ENCODE measurements at places on chromosomes 5 and 9. TPM values are rescaled to one million over a fixed set of nuclear protein-coding genes. Genes with fewer than 3 reads are reported as not detected.
A peak's percentile ranks its signal among the peaks of the same experiment; 100 is the strongest.

The CCIN gene
- total RNA-seq = not detected

The DRD1 gene
- not detected for total RNA-seq

GRCh38 chr5:139394123-139394653 is 716 bp downstream of the PROB1 start:
- peak; percentile 54 for DNase-seq

- DNase-seq = no peak
Measured at GRCh38 chr9:96501633-96502538, 51.9 kb downstream of the HABP4 start.

DNA sequence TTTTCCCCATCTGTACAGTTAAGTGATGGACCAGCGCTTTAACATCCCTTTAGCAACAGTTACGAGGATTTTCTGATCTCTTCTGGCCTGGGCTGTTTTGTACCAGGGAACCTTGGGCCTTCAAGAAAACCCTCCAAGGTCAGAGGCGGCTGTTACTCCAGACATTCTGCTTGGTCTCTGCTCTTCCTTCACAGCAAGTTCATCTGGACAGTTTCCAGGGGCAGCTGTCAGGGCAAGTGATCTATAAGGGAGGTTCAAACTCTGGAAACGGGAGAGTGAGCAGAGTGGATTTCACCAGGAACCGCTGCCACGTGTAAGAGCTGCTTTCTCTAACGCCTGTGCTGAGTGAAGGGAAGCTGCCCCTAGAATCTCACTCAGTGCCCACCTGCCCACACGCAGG is 36.7 kb downstream of the ZNF618 start:
- DNase-seq = peak; percentile 39

- no peak for DNase-seq
Measured at GRCh38 chr5:142015781-142016533, 3.1 kb upstream of the GNPDA1 start.

DNA sequence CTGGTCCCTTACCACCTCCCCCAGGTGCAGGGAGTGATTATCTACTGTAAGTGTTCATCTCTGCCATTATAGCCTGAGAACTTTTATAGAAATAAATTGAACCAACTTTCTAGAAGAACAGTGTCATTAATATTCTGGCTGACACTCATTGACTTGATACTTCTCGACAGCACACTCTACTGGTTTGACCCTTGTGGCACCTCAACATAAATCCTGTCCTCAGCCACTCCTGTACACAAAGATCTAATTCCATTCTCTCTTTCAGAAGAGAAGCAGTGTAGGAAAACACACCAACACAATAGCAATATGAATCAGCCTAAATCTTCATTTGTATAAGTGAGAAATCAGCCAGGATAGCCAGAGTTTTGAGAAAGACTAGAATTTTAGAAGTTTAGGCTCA is 417.7 kb downstream of the TAF11L14 start:
- DNase-seq = no peak

GRCh38 chr9:71819115-71819739 is 50.9 kb upstream of the CEMIP2 start:
- peak; percentile 33 for DNase-seq

DNA sequence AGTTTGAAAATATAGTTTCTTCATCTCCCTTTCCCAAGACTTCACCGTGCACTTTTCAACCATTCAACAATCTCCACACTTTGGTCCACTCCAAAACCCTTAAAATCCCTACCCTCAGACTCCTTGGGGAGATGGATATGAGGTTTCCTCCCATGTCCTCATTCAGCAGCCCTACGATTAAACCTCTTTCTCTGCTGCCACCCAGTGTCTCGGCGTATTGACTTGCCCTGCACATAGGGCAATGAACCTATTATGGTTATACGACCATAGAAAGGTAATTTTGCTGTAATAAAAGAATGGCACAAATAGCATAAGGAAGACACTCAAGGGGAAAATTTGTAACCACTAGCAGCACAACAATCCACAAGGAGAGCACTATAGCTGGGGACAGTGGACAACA is 803.5 kb downstream of the TLE1 start:
- DNase-seq = peak; percentile 38

DNA sequence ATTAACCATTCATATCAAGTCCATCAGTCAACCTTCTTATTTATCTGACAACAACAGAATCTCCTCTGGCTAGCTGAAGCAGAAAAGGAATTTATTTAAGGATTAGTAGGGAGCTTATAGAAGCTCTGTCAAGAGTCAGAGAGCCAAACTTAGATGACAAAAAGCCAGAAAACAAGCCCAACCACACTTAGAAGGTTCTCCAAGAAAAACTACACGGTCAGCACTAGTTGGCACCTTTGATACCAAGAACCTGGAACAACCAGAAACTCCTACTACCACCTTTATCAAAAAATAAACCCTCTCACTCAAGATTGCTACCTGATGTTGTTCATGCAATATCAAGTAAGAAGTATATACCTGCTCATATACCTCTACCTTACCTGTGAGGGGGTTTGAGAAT is 36.9 kb downstream of the RANBP6 start:
- DNase-seq = no peak

DNA sequence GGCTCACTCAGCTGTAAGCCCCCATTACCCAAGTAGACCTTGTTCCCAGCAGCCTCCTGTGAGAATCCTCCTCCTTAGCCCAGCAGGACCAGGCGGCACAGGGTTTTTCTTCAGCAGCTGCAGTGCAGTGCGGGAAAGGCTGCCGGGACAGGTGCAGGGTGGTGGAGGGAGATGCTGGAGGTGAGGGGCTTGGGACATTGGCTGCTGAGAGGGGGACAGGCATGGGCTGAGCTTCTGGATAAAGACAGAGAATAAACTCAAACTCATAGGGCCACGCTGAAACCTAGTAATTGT is 174.7 kb downstream of the CACNA1B start:
- DNase-seq = no peak

DNA sequence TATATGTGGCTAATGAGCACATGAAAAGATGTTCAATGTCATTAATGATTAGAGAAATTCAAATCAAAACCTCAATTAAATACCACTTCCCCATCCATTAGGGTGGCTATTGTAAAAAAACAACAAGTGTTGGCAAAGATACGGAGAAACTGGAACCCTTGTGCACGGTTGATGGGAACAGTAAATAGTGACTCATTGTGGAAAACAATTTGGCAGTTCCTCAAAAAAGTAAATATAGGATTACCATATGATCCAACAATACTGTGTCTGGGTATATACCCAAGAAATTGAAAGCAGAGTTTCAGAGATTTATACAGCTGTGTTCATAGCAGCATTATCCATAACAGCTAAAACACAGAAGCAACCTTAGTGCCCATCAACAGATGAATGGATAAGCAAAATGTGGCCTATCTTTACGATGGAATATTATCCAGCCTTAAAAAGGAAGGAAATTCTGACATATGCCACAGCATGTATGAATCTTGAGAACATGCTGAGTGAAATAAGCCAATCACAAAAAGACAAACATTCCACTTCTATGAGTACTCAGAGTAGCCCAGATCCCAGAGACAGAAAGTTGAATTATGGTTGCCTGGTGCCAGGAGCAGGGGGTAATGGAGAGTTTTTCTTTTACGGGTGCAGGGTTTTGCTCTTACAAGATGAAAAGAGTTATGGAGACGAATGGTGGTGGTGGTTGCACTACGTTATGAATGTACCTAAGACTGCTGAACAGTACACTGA is 41.4 kb upstream of the LRRC14B start:
- DNase-seq = no peak

DNA sequence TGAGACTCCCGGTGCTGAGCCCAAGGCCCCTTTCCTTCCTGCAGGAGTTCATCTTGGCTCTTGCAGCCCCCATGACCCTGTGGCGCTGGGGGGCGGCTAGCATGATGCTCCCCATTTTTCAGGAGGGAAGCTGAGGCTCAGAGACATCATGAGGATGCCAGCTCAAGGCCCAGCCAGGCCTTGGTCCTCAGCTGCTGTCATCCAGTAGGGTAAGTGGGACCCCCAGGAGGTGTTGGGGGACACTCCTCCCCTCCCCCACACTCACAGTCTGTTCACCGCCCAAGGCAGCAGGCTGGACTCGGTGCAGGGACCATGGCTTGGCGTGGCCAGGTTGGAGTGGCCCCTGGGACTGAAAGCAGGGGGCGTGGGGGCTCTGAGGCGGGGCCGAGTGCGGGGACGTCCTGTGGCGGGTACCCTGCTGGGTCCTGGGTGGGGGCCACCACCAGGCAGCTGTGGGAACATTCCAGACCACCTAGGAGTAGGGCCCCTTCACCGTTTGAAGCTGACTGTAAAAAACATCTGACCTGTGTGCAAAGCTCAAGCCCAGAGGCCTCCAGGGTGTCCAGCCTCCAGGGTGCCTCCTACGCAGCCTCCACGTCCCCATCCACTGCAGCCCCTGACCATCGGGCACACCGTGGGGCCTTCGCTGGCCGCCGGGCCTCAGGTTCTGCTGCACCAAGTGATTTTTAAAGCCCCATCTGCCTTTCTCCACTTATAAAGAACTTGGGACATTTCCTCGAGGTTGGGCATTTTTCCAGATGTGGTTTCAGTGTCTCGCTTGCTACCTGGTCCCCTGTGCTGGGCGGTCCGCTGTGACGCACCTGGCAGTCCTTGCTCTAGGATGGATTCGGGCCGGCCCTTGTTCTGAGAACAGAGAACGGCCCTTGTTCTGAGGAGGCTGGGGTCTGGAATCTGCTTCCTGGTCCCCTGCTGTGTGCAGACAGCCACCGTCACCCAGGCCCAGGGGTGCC is 3.4 kb upstream of the NOTCH1 start:
- DNase-seq = no peak

DNA sequence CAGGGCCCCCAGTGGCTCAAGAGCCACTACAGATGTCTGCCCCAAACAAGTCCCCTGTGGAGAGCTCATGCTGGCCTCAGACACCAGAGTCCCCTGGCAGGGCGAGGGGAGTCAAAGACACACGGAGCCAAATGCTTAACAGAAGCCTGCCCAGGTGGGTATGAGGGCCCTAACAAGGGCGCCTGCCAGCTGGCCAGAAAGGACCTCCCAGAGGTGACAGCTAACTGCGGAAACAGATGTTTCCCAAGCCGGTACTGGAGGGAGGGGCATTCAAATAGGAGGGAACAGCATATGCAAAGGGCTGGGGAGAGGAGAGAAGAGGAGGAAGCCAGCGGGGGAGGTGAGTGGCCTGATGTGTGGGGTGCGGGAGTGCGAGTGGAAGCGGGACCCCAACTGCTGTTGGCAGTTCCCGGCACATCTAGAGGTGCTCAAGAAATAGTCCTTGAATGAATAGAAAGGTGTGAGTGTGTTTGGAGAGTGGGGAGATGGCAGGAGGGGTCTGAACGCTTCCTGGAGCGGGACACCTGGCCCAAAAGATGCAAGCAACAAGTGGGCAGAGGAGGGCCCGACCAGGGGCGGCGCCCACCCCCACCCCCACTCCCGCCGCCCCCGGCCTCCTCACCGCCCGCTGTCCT is 824 bp downstream of the MXD3 start:
- DNase-seq = no peak

- DNase-seq = no peak
Measured at GRCh38 chr9:68492806-68493205, 47.9 kb downstream of the TMEM252 start.

DNA sequence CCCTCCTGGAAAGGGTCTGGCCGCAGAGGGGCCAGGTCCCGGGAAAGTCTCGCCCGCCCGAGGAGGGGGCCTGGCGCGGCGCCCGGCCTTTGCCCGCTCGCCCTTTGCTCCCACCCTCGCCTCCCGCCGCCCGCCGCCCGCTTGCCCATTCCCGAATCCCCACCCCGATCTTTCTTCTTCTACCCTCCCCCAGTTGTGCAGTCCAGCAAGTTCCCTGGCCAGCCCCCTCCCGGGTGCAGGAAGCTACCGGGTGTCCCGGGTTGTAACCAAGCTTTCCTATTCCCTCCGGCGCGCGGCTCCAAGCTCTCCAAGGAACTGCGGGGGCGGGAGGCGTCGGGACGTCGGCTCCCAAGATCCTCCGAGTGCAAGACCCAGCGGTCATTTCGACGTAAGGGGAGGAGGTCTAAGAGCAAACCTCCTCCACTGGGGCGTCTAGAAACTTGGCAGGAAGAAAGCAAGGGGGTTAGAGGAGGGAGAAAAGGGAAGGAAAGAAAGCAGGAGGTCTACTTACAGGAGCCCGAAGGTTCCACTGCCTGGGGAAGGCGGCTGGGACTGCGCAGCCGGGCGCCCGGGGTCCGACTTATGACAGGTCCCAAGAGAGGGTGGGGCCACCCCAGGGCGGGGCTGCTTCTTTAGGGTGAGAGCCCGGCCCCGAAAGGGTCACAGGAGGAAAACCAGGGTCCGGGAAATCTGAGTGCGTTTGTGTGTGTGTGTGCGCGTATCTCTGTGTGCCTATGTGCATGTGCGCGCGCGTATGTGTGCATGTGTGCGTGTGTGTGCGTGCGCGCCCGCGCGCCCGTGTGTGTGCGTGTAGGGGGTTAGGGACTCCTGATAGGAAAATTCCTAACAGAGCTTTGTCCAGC is at the start of gene PTGR1:
TSS of gene PTGR1 (minus strand) at position 556 of the 863 bp plus-strand sequence. CDS start 2,225 bp downstream, outside the sequence.
- peak; percentile 85 for DNase-seq

DNA sequence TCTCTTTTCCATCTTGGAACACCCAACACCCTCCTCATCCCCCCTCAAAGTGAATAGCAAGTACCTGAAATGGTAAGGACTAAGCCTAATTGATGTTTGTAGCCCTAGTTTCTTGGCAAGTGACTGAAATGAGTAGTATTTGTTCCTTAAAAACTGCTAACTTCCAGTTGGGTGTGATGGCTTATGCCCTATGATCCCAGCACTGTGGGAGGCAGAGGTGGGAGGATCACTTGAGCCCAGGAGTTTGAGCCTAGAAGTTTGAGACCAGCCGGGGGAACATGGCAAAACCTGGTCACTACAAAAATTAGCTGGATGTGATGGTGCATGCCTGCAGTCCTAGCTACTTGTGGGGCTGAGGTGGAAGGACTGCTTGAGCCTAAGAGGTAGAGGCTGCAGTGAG is 44.1 kb downstream of the ZFR start:
- DNase-seq = no peak

- peak; percentile 55 for DNase-seq
Measured at GRCh38 chr9:129176701-129177442, 1.2 kb downstream of the IER5L start.

DNA sequence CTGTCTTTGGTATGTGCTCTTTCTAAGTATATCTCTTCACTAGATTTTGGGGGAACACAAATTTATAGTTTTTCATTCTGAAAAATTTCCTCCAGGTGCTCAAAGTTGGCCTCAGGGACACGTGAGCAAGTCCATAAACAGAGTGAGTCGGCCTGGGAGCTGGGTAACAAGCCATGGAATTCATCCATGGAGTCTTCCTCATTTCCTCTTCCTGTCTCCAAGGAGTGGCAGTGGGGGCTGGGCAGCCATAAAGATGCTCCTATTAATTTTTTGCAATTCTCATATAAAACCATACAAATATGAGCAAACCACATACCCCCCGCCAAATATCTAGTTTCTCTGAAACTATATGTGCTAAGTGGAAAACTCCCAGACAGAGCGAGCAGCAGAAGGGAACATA is 136.6 kb upstream of the OTULINL start:
- no peak for DNase-seq

- peak; percentile 43 for DNase-seq
Measured at GRCh38 chr9:36862206-36863145, 171.6 kb downstream of the PAX5 start.

DNA sequence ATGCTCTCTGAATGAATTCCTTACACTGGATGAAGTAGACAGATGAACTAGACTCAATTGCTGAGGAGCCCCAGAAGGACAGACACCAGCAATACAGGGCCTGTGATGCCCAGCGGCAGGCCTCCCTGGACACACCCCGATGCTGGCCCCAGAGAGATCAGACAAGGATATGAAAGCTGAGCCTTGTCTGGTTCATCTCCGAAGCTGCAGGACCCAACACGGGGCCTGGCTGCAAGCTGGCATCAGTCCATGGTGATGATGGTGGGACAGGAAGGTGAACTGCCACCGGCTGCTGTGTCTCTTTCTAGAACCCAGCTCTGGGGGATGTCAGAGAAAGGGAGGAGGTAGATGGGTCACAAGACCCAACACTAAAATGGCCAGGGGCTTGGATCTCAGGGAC is 104.0 kb upstream of the LMX1B start:
- DNase-seq = peak; percentile 14

- no peak for DNase-seq
Measured at GRCh38 chr5:38077652-38078051, 180.7 kb upstream of the EGFLAM start.

Measured in ovary (tissue), 10 donors.